Esophagus squamous epithelium (tissue), 5 donors: ENCODE measurements at places on chromosomes 13 and 19.

DNA sequence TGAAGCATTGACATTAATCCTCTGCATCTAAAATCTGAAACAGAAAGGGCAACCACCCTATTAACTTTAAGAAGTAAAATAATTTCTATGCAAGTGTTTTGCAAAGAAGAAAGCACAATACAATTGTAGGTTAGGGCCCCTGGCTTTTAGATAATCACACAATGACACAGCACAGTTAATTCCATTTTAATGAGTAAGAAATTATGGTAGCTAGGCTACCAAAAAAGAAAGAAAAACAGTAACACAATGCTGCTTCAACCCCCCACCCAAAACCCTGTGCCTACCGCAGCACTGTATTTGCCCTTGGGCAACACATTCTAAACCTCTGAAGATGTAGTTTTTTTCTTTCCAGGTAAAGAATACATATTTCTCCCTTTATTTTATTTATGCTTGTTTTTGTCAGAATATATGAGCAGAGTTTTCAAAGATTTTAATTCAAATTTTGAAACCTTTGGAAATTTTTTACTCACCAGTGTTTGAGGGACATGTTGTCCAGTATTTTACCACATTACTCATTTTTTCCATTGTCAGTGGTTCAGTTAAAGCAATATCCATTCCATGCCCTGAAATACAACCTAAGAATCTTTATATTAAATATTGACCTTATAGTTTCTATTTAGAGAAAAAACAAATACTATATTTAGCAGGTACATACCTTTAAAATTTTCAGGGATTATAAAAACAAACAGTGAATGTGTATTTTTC, 21.1 kb downstream of the SOHLH2 start:
- DNase-seq = no peak

GRCh38 chr13:44870456-44870929, 118.8 kb downstream of the NUFIP1 start:
- DNase-seq = no peak

DNA sequence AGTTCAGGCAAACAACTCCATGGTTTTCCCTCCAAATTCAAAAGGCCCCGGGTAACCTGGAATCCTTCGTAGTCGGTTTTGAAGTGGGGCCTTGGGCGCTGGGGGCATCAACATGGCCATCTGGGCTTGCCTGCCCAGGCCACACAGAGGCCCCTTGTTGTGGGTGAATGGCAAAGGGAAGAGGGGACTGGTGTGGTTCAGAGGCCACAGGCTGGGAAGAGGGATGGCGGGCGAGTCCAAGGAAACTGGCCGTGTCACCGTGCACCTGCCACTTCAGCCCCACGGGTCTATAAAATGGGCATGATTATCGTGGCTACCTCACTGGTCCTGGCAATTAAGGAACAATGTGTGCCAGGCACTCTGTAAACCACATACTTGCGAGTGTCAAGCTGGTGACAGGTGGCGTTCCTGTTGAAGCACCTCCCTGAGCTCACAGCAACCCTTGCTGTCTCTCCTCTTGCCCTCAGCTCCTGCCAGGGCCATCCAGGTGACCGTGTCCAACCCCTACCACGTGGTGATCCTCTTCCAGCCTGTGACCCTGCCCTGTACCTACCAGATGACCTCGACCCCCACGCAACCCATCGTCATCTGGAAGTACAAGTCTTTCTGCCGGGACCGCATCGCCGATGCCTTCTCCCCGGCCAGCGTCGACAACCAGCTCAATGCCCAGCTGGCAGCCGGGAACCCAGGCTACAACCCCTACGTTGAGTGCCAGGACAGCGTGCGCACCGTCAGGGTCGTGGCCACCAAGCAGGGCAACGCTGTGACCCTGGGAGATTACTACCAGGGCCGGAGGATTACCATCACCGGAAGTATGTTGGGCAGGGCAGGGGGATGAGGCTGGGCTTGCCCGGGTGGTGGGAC, 1.3 kb downstream of the LSR start:
- no peak for DNase-seq

DNA sequence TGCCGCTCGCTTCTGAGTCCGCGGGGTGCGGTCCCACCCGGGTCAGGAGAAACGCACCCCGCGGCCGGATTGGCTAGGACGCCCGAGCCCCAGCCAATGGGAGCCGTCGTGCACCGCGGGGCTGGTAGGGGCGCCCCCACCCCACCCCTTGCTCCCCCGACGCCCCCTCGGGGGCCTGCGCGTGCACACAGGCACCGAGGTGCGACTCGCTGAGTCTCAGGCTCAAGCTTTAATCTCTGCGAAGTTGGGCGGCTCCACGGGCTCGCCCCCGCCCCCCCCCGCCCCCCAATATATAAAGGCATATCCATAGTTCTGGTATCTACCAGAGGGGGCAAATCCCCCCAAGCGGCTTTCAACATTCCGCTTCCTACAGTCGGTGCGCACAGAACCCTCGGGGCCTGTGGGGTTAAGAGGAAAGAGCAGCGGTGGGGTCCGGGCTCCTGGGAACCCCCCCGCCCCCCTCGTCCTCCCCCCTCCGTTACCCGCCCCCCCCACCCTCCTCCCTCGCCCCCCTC, at the start of gene COX6B2:
Gene COX6B2, minus strand, starts transcription at position 22 of the 515 bp plus-strand sequence. CDS start 198 bp downstream, outside the sequence.
- DNase-seq = no peak
